Adipocyte (in vitro differentiated cells): ENCODE measurements at places on chromosomes 7 and 10.
A peak's percentile ranks its signal among the peaks of the same experiment; 100 is the strongest.

GRCh38 chr7:147071536-147071935, 954.9 kb downstream of the CNTNAP2 start:
- DNase-seq = no peak

- no peak for DNase-seq
Observed at GRCh38 chr10:79351332-79351731, 4.1 kb downstream of the PPIF start.

GRCh38 chr7:96995406-96996110, 9.8 kb upstream of the DLX6 start:
- DNase-seq = no peak

- no peak for DNase-seq
Observed at GRCh38 chr10:78436706-78437406, 403.2 kb downstream of the RPS24 start.

GRCh38 chr10:104020020-104020419, 53.1 kb downstream of the SLK start:
- no peak for DNase-seq

DNA sequence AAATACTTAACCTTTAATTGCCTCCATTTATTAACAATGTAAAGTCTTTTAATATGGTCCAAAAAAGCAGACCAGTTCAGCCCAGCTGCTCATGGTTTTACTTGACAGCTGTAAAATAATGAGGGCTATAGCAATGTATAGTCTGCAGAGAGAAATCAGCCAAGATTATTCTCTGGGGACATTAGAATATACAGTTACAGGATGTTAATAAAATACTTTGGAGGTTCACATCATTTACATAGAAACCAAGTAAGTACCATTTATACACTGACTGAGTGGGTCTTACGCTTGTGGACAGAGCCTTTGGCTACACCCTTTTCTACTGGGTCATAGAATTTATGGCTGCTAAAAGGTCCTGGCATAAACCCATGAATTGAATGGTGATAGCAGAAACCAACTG, 340.7 kb upstream of the CELF2 start:
- no peak for DNase-seq

- no peak for DNase-seq
Observed at GRCh38 chr10:68301301-68301700, 30.6 kb upstream of the HNRNPH3 start.

- DNase-seq = peak; percentile 90
Observed at GRCh38 chr7:100088621-100089457, at the start of gene COPS6. Gene COPS6 (plus strand): TSS chr7:100088969. CDS start chr7:100088991, 22 bp downstream.

DNA sequence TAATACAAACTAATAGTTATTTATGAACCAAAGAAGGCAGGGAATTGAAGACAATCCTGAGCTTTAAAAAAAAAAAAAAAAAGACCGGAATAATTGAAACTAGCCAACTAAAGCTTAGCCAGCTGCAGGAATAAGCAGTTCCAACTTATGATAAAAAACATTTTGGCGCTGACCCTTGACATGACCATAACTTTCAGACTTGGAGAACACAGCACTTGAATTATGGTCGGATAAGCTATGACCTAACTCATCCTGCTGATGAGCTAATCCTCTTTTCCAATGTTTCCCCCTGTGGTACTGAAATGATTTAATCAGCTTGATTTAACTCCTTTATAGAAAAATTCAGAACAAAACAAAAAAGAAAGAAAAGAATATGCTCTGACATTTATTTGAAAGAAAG, 181.8 kb downstream of the DGKB start:
- DNase-seq = no peak

DNA sequence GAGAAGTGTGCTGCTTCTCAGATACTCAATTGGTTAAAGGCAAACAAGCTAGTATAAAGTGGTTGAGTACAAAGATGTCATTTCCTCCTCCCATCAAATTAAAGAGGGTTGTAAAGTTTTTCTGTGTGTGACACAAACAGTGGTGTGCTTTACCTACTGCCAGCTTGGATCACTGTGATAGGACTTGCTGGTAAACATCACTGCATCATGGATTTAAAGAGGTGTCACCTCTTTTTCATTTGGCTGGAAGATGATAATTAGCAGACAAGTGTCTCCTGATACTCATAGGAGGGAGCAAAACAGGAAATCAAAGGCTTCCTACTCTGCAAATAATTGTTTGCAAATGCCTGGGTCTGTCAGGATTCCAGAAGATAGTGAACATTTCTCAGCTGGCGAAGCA, 200.5 kb downstream of the MDFIC start:
- no peak for DNase-seq

GRCh38 chr7:17856251-17856650, 84.0 kb downstream of the SNX13 start:
- no peak for DNase-seq
